ENCODE measurements at places on chromosomes 1 and 21.

- no peak for DNase-seq
Measured at GRCh38 chr1:233340966-233341516, 13.5 kb downstream of the MAP3K21 start.

- DNase-seq, result no peak
Measured at GRCh38 chr1:14142397-14143100, 442.6 kb downstream of the PRDM2 start.

DNA sequence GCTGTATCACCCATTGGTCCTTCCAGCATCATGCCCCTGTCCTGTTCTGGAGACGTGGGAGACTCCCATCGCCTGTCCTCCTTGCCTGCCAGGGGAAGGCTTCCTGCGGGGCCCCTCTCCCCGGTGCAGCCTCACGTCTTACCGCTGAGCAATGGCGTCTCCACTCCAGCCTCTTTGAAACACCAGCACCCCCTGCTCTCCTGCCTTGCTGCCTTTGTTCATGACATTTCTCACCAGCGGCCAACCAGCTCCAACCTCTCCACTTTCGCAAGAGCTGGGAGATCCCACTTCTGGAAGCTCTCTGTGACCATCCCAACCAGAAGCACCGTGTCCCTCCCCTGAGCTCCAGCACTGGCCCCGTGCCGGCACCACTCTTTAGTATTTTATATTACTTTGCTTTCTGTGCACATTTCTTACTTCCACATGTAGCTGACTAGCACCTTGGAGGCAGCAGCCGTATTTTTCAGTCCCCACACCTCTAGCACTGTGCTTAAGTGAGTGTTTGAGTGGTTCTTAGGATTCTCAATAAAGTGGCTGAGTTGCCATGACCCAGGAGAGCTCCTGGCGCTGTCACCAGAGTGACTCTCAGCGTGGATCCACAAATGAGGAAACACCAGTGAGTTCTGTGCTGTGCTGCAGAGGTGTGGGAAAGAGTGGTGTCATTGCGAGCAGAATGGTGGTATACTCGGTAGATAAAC is 83.5 kb downstream of the ATP5PO start:
- DNase-seq, result no peak

DNA sequence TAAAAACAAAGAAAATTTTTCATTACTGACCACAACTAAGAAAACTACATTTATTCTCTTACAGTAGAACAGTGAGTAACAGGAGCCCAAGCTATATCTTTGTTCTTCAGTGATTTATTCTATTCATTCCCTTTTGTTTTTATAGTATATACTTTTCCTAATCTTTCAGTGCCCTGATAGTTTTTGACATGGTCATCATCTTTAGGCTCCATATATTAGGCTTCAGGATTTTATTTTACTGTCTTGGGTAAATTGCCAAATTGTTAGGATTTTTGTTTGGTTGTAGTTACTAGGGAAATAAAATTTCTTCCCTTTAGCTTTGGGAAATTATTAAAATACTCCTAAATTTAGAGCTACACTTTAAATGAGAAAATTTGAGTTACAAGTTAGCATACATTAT is 10.3 kb downstream of the FBXO28 start:
- DNase-seq, result no peak

DNA sequence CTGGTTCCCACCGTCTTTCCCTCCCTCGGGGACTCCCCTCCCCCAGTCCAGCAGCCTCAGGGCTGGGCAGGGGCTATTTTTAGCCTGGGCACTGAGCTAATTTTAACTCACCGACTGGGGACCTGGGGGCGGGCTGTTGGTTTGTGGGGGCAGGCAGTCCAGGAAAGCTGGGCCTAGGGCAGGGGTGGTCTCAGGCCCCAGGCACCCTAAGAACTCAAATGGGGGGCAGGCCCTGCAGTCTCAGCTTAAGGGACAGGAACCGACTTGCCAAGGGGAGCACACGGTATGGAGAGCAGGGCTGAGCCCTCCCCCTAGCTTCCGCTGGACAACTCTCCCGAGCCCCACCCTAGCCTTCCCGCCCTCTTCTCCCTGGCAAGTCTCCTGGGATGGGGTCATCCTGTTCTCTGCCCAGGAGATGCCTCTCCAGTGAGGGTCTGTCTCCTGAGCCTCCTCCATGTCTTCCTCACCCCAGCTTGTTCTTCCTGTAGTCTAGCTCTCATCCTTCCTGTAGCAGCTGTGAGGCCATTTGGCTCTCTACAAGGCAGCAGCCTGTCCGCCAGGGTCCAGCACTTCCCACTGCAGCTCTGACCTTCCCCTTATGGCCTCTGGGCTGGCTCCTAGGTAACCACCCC is 10.1 kb downstream of the MEF2D start:
- DNase-seq, result no peak

All from HS-5 (cell line).